Hematopoietic multipotent progenitor cell (in vitro differentiated cells): ENCODE measurements at places on chromosomes 11 and 22.

DNA sequence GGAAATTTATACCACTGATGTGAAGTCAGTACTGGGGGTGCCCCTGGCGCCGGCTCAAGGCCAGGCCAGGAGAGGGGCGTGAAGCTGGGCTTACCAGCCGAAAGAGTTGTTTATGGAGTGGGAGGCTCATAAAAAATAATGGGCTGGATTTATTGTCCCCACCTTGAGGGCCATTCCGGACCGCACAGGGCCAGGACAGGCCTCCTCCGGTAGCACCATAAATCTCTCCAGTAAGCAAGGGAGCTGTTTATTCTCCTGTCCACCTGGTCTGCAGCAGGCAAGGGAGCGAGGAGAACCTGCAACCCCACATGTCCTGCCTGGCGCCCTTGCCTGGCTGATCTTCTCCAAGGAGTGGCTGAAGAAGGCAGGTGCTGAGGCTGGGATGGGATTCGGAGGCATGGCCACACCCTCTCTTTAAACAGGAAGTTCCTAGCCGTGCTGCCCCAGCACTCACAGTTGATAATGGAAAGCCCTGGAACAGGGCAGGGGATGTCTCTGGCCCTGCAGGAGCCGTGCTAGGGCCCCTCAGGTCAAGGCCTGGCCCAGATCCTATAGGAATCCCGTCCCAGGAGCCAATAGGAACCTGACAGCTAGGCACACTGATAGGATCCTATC is 65.1 kb downstream of the SCUBE1 start:
- DNase-seq, result no peak

GRCh38 chr11:117061256-117061655 is 37.0 kb downstream of the SIK3 start:
- no peak for DNase-seq

DNA sequence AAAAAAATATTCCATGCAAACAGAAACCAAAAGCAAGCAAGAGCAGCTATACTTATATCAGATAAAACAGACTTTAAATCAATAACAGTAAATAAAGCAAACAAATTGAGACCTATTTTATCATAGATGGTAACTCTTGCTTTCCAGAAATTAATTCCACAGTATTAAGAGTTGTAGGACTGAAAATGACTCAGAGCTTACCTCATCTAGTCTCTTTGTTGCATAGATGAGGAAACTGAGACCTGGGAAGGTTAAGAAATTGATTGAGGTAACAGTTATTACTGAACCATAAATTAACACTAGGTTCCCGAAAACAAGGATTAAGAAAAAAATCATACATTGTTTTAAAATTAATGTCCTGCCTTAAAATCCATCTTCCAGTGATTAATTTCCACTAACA is 123.8 kb downstream of the PLEKHA7 start:
- no peak for DNase-seq

GRCh38 chr11:64316672-64317324 is 561 bp downstream of the TRMT112 start:
- peak; percentile 48 for DNase-seq

GRCh38 chr22:37179622-37180420 is 8.2 kb downstream of the C1QTNF6 start:
- DNase-seq, result no peak

GRCh38 chr11:92347454-92347853 is 122.8 kb downstream of the FAT3 start:
- DNase-seq, result no peak

DNA sequence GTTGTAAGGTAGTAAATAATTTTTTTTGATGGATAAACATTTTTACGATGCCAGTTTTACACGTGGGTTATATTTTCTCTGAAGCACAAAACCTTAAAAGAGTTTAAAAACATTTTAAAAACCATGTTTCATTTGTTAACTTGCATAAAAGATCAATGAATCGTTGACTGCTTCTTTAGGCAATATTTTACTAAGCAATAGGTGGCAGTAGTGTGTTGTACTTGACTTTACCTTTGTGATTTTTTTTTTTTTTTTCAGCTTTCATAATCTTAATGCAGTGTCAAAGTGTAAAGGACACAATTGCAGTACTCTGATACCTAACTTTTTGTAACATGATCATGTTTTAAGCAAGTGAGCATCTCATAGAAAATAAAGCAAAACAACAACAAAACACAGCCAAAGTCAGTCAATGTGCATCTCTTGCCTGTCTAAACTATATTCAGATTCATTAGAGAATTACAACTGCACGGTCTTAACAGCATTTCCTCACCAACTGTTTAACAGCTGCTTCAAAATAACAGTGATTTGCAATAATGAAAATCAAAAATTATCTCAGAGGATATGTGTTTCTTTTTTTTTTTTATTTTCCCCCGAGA is 27.7 kb downstream of the DNAJC24 start:
- DNase-seq, result peak; percentile 5

DNA sequence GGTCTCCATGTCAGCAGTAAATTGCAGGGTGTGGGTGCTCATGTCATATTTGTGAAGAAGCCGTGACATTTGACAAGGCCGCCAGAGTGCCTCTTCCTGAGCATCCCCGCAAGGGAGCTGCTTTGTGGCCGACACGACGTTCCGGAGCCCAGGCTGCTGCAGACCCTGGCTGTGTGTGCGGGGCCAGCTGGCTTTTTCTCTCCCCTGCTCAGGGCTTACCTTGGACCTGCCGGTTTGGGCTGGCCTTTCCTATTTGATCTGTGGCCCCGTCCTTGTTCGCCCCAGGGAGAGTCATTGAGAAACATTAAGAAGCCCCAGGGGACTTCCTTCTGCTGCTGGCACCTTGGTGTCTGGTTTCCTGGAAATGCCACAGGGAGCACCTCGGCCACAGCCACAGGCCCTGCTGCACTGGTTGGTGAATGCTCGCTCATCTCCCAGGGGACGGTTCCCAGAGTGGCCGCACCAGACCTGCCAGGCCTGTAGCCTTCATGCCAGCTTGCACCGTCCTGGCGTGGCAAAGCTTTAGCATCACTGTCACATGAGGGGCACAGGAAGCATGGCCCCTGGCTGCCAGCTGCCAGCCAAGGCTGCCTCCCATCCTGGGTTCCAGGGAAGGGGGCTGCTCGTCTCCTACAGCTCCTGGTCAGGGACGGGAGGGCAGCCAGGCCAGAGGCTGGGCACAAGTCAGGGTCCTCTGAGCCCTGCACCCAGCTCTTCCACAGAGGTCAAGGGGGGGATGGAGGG is 5.4 kb downstream of the GRK2 start:
- DNase-seq, result no peak

- DNase-seq, result peak; percentile 15
These were observed 13.0 kb upstream of the EIF3D start for GRCh38 chr22:36541831-36542411.

GRCh38 chr11:72750086-72750485 is 2.1 kb downstream of the ARAP1 start:
- no peak for DNase-seq

GRCh38 chr22:47837703-47838102 is 1075.3 kb downstream of the TBC1D22A start:
- no peak for DNase-seq

GRCh38 chr11:125329786-125330185 is 165.2 kb downstream of the PKNOX2 start:
- DNase-seq, result no peak

GRCh38 chr22:28791841-28792490 is 8.4 kb downstream of the XBP1 start:
- DNase-seq, result no peak

GRCh38 chr22:25029181-25029580 is 76.7 kb downstream of the KIAA1671 start:
- DNase-seq, result no peak

DNA sequence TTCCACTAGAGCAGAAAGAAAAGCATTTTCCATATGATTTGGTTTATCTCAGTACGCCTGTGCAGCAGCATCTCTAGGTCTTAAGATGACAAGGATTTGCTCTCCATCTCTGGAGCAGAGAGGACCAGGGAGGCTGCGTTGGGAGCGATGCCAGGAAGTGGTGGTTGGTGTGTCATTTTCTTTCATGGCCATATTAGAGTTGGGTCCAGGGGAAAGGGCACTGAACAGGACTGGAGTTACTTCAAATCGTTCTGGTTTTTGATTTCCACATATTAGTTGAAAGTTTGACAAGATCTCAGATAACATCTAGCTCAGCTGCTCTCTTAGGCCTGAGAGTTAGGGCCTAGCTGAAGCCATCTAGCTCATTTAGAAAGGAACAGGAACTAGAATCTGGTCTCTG is 157.7 kb downstream of the ADAMTS15 start:
- DNase-seq, result no peak

- no peak for DNase-seq
These were observed 180.9 kb downstream of the KIF18A start for GRCh38 chr11:27926981-27927481.
